NCI-H69 (cell line): ENCODE measurements at places on chromosomes 4 and X.

- peak; percentile 53 for DNase-seq
Observed at GRCh38 chrX:11381464-11381863, 88.3 kb downstream of the AMELX start.

DNA sequence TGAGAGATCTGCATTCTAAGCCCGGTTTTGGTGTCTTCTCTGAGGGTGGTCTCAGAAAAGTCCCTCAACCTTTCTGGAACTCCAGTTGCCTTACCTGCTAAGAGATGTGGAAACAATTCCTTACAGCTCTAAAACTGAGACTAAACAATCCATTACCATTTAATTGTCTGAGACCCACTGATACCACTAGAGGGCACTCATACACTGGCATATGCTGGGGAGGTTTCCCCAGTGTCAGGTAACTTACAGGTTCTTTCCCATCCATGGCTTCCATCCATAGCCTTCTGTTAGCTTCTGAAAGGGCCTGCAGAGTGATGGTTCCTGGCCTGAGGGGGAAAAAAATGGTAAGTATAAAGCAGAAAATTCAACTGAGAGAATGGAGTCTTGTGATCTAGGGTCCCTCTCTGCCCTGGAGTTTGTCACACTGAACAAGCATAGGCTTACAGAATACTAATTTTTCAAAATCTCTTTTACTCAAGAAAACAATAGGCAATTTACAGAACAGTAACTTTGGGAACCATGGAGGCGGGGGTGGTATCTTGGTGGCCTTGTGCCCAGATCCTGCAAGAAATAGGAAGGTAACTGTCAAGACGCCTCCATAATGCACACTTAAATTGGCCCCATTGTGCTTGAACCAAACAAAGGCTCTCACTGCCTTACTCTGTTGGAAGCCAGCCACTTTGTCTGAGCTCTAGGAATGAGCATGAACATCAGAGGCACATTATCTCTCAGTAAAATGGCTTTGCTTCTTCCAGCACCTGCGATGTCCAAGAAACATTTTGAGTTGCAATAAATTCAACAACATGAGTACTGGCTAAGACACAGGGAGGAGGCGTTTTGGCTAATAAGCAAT is 236.1 kb downstream of the OPHN1 start:
- DNase-seq = peak; percentile 38

- DNase-seq = no peak
Observed at GRCh38 chr4:134028421-134028820, 173.2 kb downstream of the PABPC4L start.

- DNase-seq = no peak
Observed at GRCh38 chrX:55767100-55767499, 49.6 kb downstream of the RRAGB start.

DNA sequence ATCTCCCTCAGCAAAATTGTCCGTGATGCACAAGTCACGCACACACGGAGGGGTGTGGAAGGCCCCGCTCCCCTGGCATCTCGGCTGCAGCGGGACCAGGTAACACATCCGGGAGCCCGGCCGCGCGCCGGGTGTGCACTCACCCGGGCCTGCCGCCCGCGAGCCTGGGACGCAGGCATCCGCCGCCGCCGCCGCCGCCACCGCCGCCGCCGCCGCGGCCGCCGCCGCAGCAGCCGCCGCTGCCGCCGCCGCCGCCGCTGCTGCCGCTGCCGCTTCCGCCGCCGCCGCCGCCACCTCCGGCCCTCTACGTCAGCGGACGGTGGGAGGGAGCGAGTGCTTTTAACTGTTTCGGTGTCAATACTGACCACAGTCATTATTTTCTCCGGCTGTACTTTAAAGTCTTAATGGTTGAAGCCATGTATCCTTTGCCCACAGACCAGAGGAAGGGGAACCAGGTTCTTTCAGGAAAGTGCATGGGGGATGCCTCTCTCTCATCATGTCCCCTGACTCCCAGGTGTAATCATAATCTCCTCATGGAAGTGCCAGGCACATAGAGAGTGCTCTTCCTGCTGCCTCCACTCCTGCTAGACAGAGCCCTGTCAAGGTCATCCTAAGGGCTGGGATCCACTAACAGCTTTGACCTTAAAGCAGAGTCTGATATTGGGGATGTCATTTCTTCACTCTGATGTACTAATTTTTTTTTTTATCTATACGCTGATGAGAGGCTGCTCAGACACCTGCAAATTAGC is 38.0 kb downstream of the MAGEE2 start:
- DNase-seq = no peak

- no peak for DNase-seq
Observed at GRCh38 chr4:169774466-169775445, 17.0 kb upstream of the HPF1 start.

- DNase-seq = no peak
Observed at GRCh38 chrX:41542135-41542534, 95.0 kb downstream of the NYX start.

DNA sequence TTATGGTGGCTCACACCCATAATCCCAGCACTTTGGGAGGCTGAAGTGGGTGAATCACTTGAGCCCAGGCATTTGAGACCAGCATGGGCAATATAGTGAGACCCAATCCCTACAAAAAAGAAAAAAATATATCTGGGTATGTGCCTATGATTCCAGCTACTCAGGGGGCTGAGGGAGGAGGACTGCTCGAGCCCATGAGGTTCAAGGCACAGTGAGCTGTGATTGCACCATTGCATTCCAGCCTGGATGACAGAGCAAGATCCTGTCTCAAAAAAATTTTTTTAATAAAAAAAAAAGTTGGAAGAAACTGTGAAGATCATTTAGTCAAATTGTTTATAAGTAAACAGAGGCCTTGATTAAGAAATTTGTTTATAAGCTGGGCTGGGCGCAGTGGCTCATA is 39.7 kb downstream of the KLHL8 start:
- DNase-seq = no peak

DNA sequence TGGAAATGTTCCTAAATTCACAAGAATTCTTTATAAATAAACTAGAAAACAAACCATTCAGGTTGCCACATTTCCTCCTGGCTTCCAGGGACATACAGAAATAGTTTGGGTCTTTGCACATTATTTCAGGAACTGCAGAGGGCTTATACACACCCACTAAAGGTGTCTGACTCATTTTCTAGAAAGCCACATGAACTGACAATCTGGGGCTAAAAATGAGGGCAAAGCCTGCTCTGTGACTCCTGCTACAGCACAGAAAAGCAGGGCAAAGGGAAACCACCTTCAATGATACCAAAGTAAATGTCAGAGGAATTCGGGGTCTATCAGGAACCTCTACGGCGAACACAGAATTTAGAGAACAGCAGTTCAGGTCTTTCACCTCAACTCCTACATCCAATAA is 112.2 kb upstream of the MAP3K15 start:
- DNase-seq = no peak

DNA sequence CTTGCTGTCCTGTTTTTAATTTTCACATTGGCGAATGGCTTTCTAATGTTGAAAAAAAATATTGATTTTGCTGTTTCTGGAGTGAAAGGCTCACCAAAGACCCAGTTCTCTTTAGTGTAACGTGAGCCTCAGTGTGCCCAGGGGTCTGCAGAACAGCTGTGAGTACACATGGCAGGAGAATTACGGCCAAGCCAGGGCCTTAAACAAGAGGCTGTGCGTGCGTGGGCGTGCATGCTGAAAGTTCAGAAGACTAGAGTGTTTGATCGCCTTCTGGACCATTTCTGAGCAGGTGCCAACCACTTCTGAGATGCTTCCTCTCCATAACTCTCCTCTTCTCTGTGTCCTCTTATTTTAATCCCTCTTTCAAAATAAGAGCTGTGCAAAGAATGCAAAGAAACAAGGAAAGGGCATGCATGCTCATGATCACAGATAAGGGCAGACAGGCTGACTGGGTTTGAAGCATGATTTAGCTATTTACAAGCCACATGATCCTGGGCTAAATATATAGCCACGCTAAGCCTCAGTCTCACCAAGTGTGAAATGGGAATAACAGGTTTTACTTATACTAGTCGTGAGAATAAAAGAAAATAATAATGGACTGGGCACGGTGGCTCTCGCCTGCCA is 9.9 kb downstream of the PHEX start:
- DNase-seq = peak; percentile 11

GRCh38 chrX:45138525-45138924 is 62.2 kb downstream of the DIPK2B start:
- DNase-seq = no peak

DNA sequence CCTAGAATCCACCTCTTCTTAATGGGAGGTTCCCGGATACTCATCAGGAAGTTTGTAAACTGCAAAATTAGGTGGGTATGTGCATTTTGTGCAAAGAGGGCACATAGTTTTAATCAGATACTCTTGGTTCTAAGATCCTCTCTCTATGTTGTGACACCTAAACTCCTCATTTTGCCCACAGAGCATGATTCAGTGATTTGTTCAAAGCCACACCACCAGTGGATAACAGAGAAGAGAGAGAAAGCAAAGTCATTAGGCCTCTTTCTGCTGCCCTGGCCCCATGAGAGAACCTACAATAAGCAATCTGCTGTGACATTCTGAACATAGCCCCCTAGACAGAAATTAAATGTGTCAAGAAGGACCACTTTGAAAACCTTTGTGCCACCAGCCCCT is 72.3 kb upstream of the STIM2 start:
- no peak for DNase-seq

GRCh38 chrX:49103637-49104036 is 19.9 kb downstream of the GPKOW start:
- peak; percentile 73 for DNase-seq

GRCh38 chrX:24392709-24393108 is 32.3 kb downstream of the SUPT20HL1 start:
- no peak for DNase-seq

DNA sequence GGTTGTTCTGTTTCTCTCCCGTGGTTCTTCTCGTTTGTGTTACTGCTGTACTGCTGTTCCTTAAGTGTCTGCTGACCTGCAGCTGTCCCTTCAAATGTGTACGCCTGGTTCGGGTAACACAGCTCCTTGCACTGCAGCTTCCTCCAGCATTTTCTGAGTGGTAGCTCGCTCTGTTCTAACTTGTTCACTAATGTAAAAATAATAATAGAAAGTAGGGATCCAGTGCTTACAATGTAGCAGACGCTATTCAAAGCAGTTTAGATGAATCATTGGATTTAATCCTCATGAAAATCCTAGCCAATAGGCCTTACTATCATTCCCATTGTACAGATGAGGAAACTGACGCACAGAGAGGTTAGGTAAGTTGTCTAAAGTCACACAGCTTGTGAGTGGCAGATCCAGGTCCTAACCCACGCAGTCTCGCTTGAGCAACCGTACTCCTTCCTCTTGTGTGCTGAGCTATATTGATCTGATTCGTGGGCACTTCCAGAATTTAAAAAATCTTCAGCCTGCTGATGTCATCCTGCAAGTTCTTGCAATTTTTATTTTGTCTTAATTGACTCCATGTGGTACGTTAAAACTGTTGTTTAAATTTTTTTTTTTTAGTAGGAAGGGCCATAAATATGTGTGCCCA is 448.2 kb upstream of the FAT1 start:
- no peak for DNase-seq

GRCh38 chr4:86592553-86593249 is 1.4 kb upstream of the PTPN13 start:
- peak; percentile 58 for DNase-seq

DNA sequence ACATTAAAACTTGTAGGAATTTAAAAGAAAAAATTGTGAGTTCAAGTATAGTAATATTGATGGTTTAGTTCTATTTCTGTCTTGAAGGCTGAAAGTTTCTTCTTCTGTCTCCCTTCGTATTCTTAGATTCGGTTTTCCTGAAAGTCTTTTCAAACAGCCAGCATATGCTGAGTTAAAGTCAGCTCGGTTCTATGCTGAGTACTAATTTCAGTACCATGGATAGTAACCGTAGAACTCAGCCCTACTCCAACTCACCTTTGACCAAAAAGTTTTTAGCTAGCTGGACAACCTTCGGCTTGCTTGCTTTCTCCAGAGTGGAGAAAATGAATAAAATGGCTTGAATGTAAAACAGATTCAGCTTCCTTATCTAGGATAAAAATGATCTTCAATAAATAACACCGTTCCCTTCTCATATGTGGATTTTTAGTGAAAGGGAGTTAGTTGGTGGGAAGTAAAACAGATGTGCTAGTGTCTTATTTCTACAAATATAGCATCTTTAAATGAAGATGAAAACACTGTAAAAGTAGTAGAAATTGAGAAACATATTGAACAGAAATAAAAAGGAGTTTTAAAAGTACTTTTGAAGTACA is 5.2 kb downstream of the POU4F2 start:
- no peak for DNase-seq

GRCh38 chrX:68717196-68717595 is 69.7 kb downstream of the STARD8 start:
- DNase-seq = no peak

DNA sequence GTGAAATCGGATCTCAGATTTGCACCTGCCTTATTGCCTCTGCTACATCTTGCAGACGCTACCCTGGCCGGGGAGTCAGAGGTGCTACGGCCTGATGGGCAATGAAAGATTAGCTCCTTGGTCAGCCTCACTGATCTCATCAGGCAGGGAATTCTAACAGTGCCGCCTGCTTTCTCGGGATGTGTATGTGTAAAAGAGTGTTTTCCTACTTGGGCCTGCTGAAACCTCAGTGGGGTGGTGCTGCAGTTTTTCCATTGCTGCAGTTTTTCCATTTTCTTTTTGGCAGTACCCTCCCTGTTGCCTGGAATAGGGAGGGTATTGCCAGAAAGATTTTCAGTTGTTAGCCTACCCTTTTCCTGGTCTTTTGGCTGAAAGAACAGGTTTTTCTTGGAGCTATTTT is 117.5 kb downstream of the CDKL5 start:
- DNase-seq = no peak

- DNase-seq = peak; percentile 32
Observed at GRCh38 chrX:95346856-95347255, 1337.8 kb upstream of the DIAPH2 start.

GRCh38 chr4:105191621-105192210 is 45.0 kb downstream of the TET2 start:
- no peak for DNase-seq

DNA sequence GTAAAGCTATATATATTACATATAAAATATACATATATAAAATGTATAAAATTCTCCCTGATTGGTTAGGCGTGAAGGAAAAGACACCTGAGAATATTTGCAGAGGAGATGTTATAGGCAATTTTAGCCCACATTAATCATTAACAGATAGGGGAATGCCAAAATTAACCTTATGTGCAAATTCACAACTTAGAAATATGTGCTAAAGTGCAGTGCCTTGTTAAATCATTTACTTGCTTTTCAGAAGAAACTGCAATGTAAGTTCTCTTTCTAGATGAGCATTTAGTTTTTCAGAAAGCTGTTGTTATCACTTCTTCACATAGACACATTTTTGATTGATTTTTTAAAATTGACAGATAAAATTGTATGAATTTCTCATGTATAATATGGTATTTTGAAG is 5.6 kb downstream of the TASL start:
- DNase-seq = no peak

GRCh38 chrX:102720237-102721168 is at the start of gene GPRASP3:
Gene GPRASP3 (plus strand): TSS chrX:102720743. CDS start chrX:102748996, 28,253 bp downstream.
- peak; percentile 82 for DNase-seq
